ENCODE measurements at places on chromosomes 4 and X.

DNA sequence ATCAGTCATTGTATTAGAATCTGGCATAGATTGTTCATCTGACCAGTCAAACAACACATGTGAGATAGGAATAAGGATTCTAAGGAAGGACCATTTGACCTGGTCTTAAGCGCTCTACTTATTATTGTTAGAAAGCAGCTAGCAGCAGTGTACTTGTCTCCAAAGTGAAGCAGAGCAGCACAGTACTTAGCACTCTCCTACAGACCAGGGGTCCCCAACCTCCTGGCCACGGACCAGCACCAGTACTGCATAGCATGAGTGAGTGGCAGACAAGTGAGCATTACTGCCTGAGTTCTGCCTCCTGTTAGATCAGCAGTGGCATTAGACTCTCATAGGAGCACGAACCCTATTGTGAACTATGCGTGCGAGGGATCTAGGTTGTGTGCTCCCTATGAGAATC lies 135.9 kb upstream of the SPRY1 start:
- no peak for DNase-seq

- no peak for DNase-seq
Observed at GRCh38 chr4:146176891-146177290, 1.4 kb downstream of the LSM6 start.

DNA sequence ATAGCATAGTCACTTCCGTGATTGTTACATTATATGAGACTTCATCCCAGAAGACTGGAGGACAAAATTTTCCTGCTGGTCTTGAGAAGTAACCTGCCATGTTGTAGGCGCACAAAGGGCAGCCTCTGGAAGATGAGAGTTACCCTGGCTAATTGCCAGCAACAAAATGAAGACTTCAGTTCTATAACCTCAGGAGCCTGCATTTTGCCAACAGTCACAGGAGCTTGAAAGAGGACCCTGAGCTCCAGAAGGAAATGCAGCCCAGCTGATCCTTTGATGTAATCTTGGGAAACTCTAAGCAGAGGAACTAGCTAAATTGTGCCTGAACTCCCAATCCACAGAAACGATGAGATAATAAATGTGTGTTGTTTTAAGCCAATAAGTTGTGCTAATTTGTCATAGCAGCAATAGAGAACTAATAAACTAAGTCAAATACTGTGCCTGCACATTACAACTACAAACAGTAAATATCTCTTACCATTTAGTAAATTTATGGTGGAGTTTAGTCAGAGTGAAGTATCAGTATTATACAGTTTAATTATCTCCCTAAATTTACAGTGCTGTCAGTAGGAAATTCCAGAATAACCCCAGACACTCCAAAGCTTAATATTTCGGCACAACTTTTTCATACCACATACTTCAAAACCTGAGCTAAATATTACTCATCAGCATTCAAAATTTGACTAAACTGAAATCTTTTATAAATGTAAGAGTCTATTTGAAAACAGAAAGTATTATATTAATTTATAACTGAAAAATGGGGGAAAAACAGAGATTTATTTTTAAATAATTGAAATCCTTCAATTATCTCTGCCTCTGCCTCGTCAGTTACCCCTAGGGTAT lies 90.1 kb upstream of the MAPK10 start:
- no peak for DNase-seq

DNA sequence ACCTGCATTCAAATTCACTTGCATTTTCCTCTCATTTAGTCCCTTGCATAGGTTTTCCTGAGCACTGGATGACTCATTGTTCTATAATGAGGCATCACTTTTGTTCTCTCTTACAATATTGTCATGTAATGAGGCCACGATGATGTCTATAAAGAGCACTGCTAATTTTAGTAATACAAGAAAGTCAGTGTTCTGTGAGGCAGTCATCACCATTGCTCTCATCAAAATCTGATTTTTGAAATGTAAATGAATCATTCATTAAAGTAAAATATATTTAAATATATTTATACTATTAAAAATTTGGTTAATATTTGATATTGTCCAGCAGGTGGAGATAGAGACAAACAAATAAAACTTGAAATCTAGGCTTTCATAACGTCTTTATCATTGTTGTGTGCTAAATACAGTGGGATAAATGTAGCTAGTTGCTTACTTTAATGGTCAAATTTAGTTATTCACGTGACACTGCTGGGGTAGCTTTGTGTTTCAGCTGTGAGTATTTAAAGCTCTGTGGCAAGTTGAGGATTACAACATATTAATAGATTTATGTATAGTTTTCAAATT lies 15.4 kb downstream of the HMGB2 start:
- DNase-seq: no peak

- DNase-seq: no peak
Observed at GRCh38 chr4:1084394-1084793, 29.0 kb downstream of the RNF212 start.

DNA sequence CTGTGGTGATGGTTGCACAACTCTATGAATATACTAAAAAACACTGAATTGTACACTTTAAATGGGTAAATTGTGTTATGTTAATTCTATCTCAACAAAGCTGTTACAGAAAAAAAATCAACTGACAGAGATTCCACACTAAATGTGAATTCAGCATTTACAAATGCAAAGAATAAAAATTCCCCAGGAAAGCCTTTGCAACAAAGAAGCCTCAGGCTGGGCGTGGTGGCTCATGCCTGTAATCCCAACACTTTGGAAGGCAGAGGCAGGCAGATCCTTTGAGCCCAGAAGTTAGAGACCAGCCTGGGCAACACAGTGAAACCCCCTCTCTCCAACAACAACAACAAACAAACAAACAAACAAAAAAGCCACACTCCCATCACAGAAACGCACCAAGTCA lies 8.9 kb downstream of the BCLAF3 start:
- DNase-seq: no peak

- DNase-seq: peak; percentile 2
Observed at GRCh38 chr4:112633477-112634235, 3.1 kb downstream of the ZGRF1 start.

GRCh38 chrX:67613366-67613765 lies 69.5 kb downstream of the AR start:
- no peak for DNase-seq

GRCh38 chr4:110042545-110043517 lies 130.1 kb downstream of the EGF start:
- DNase-seq: no peak

GRCh38 chr4:140363051-140363450 lies 10.4 kb upstream of the SCOC start:
- DNase-seq: no peak

DNA sequence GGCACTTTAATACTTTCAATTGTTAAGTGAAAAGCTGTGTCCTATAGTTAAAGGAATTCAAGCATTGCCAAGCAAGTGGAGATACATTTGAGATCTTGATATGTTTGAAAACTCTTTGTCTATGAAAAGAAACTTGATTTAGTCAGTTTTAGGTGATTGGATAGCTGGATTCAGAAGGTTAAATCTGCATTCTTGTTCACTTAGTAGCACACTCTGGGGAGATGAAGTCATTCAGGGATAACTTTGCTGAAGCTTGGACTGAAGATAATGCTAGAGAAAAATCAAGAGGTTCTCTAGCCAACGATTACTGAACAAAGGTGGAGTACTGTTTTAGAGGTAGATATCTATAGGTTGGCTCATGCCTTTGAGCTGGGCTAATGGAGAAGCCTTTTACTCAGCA lies 90.6 kb downstream of the DCAF8L2 start:
- DNase-seq: no peak

GRCh38 chr4:88745581-88746163 lies 48.0 kb upstream of the NAP1L5 start:
- DNase-seq: no peak
